ENCODE measurements at places on chromosomes 11 and 22. TPM values are rescaled to one million over a fixed set of nuclear protein-coding genes. Genes with fewer than 3 reads are reported as not detected.

DNA sequence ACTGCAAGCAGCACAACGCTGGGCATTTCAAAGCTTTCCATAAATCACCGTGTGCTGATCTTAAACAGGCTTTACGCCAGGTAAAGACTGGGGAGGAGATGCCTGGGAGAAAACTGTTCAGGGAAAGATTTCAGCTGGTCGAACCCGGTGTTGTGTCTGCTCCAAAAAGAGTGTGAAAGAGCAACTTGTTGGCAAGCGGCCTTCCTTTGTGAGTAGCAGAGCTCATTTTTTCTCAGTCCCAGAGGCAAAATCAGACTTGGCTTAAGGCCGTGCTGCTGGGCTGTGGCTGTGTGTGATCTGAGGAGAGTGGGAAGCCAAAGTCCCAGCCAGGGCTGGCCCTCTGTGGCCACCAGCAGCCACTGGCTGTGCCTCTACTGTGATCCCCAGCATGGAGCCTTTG, 75.7 kb upstream of the E2F8 start:
- no peaks in the 10 kb centered on the region for H3K36me3 ChIP-seq
- H3K4me1 ChIP-seq, result no peaks in the 10 kb centered on the region
- H3K4me3 ChIP-seq, result no peak overlapping the region
- peaks cover 11% of the 10 kb centered on the region for H3K27me3 ChIP-seq
- DNase-seq, result no peak

- H3K27ac ChIP-seq, result no peak overlapping the region
- H3K4me3 ChIP-seq, result no peak overlapping the region
- no peaks in the 10 kb centered on the region for H3K36me3 ChIP-seq
These were observed 292.2 kb upstream of the RAG2 start for GRCh38 chr11:36890121-36890679.

DNA sequence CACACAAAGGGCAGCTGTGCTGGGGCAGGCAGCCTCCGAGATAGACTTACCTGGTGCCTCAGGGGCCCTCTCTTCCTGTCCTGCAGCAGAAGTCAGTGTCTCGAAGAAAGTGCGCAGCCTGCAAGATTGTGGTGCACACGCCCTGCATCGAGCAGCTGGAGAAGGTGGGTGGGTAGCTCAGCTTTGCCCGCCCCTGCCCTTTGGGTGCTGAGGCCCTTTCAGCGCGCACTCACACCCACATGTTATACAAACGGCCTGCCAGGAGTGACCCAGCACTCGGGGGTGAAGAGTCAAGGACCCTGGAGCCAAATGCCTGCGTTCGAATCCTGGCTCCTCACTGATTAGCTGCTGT, 13.6 kb upstream of the MDK start:
- peaks cover 9% of the 10 kb centered on the region for H3K4me1 ChIP-seq
- peaks cover 37% of the 10 kb centered on the region for H3K36me3 ChIP-seq
- no peak for DNase-seq
- H3K27me3 ChIP-seq, result no peaks in the 10 kb centered on the region
- no peak overlapping the region for H3K27ac ChIP-seq

DNA sequence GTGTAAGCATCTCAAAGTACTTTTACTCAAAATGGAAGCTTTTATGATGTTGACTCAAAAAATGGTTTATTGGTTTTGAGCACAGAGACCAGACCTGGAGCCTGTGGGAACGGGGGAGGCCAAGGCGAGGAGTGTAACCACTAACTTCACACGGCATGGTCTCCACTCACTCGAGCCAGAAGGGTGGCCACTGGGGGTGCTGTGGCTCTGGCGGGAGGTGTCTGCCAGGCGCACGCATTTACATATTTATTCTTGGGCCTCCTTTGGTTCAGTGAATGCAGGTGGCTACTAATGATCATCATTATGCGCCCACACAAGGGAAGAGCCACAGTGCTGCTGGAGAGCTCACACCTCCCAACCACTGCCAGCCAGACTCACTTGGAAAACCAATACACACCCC, 64.6 kb downstream of the FLRT1 start:
- no peaks in the 10 kb centered on the region for H3K27me3 ChIP-seq
- peaks cover 8% of the 10 kb centered on the region for H3K4me1 ChIP-seq
- H3K36me3 ChIP-seq, result no peaks in the 10 kb centered on the region
- DNase-seq, result no peak
- H3K27ac ChIP-seq, result no peak overlapping the region

DNA sequence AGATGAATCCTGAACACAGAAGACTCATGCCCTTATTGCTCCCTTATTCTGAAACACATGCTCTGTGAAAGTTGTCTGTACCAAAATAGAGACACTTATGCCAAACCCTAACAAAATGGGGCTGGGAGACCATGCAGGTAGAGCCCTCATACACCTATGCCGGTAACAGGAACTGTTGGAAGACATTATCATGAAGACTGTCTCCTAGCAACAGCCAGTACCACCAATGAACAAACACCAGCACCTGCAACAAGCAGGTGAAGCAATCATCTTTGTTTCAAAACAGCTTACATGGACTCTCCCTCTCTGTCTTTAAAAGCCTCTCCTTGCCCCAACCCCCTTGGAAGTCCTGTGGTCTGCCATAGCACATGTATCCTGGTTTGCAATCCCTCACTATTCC, 17.2 kb downstream of the SLC5A4 start:
- H3K36me3 ChIP-seq, result no peaks in the 10 kb centered on the region
- DNase-seq, result peak; percentile 26
- H3K27ac ChIP-seq, result no peak overlapping the region
- no peak overlapping the region for H3K4me3 ChIP-seq
- peaks cover 23% of the 10 kb centered on the region for H3K4me1 ChIP-seq

GRCh38 chr22:44731357-44731970, 20.9 kb upstream of the ARHGAP8 start:
- peaks cover 21% of the 10 kb centered on the region for H3K4me1 ChIP-seq
- H3K27me3 ChIP-seq, result no peaks in the 10 kb centered on the region
- H3K36me3 ChIP-seq, result peaks cover 44% of the 10 kb centered on the region
- DNase-seq, result no peak

DNA sequence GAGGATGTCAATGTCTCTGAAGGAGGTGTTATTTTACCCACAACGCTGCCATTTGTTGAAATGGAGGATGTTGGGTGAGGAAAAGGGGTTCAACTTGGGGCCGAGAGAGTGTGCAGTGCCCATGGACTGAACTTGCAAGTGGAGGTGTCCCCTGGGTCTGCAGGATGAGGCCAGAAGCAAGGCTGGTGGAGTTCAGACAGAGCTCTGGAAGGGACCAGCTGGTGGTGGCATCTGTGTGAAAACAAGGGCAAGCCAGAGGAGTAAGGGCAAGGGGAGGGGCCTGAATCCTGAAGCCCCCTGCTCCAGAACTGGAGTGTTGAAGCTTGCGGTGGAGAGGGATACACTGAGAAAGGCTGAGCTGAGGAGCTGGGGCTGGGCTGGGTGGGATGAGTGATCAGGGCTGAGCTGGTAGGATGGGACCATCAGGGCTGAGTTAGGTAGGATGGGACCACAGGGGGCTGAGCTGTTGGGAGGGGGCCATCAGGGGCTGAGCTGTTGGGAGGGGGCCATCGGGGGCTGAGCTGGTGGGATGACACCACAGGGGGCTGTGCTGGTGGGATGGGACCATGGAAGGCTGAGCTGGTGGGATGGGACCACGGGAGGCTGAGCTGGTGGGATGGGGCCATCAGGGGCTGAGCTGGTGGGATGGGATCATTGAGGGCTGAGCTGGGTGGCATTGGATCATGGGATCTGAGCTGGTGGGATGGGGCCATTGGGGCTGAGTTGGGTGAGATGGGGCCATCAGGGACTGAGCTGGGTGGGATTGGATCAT, 13.4 kb upstream of the CTSD start:
- H3K27me3 ChIP-seq, result no peaks in the 10 kb centered on the region
- H3K27ac ChIP-seq, result no peak overlapping the region

DNA sequence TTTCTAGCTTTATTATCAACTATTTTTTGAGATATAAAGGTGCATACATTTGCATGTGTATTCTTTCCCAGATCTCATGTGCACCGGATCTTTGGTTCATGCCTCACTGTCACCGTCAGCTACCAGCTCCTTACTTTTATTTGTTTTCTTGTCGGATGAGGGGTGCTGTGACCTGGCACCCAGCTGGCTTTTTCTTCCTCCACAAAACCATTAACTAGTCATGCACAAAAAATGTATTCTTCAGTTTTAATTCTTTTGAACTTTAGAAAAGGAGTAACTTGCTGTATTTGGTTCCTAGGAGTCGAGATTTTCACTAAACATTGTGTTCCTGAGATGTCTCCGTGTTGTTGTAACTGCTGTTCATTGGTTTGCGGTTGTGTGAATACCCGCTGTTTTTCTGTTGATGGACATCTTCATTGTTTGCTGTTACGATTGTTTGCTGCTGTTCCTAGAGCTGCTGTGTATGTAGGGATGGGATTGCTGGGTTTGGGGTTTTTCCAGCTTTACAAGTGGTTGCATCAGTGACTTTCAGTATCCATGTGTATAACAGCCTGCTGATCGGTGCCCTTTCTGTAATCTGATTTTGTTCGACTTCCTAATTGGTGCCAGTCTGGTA, 39.4 kb downstream of the MOV10L1 start:
- no peak overlapping the region for H3K4me3 ChIP-seq
- H3K27ac ChIP-seq, result no peak overlapping the region
- H3K27me3 ChIP-seq, result no peaks in the 10 kb centered on the region
- H3K36me3 ChIP-seq, result no peaks in the 10 kb centered on the region

DNA sequence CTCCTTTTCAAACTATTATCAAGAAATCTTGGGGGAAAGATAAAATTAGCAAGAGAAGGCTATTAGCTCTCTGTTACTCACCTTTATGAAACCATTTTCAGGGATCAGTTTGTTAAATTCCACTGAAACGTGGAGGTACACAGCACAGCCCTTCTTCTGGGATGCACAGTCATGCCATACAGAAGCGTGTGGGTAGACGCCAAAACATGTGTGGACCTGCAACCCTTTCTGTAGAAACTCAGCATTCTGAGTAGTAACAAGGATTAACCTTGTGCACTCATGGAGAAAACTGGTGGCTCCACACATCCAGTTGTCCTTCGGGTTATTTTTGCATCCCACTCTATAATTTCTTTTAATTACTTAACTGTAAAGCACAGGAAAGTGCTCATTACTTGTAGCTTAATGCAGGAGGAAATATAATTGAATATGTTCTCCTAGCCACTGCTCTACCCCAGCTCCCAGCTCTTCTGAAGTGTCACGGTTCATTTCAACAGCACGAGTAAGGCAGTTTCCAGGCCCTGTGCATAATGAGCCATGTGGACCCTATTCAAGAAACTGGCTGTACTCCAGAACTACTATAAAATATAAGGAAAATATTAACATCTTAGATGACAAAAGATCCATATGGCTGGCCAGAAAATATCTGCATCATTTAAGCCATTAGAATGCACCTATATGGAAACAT, 26.1 kb downstream of the BDNF start:
- no peak for DNase-seq
- no peak overlapping the region for H3K4me3 ChIP-seq
- H3K36me3 ChIP-seq, result no peaks in the 10 kb centered on the region

GRCh38 chr11:50187220-50187619, 154.5 kb downstream of the OR4C45 start:
- H3K36me3 ChIP-seq, result no peaks in the 10 kb centered on the region
- H3K27me3 ChIP-seq, result no peaks in the 10 kb centered on the region
- no peaks in the 10 kb centered on the region for H3K4me1 ChIP-seq
- no peak for DNase-seq

GRCh38 chr22:43128928-43129424, 14.2 kb downstream of the MCAT start:
- H3K4me1 ChIP-seq, result peaks cover 41% of the 10 kb centered on the region
- peaks cover 25% of the 10 kb centered on the region for H3K36me3 ChIP-seq
- DNase-seq, result peak; percentile 86
- no peaks in the 10 kb centered on the region for H3K27me3 ChIP-seq
- H3K4me3 ChIP-seq, result no peak overlapping the region

DNA sequence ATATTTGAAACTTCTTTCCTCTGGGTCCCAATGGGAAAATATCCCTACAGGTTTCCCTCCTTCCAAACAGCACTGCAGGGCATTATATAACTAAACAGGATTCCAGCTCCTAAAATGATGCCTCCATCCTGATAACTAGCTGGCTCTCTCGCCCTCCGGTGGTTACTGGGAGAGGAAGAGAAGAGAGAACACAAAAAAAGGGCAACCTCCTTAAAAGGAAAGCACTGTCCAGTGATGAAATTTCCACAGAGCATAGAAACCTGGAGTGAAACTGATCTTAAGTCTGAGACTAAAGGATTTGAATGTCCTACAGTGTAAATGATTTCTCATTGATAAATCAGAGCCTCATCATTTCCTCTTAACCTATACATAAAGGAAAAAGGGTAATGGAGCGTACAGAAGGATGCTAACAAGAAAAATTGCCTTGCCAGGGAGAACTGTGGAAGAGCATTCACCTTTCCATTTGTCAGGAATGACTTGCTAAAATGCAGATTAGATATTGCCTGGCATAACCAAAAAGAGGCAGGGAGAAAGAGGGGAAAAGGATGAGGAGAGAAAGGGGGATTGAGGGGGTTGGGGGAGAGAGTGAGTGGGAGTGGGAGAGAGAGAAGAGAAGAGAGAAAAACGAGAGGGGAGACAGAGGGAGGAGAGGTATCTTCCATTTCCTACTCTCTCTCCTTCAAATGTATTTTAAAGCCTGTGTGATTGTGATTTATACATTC, 121.3 kb downstream of the APOL5 start:
- no peaks in the 10 kb centered on the region for H3K27me3 ChIP-seq
- H3K36me3 ChIP-seq, result no peaks in the 10 kb centered on the region
- peaks cover 16% of the 10 kb centered on the region for H3K4me1 ChIP-seq
- H3K27ac ChIP-seq, result peak overlapping the region; percentile 62

- DNase-seq, result peak; percentile 4
- no peaks in the 10 kb centered on the region for H3K4me1 ChIP-seq
These were observed 60.3 kb upstream of the IGLL5 start for GRCh38 chr22:22827187-22827939.

DNA sequence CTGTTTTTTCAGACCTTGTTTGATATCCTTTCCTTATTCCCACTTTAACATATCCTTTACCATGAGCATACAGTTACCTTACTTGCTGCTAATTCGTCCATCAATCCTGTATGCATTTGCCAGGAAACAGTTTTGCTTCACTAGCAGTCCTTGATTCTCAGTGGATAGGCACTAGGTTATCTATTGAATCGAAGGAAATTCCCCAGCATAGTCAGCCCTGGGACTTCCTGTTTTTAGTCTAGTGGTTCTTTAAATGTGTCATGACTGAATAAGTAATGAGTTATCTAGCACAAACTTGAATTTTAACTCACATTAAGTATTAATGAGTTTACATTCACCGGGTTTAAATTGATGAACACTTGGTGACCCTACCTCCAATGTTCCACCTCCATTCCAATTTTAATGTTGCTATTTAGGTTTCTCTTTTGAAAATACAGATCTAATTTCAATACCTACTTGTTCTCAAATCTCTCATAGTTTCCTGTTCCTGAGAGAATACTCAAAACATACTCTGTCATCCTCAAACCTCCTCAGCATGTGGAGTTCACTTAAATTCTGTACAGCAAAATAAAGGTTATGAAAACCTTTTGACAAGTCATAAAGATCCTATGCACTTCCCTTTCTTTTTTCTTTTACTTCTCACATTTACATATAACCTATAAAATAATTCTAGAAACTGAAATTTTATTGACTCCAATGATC, 1375.1 kb upstream of the TENM4 start:
- H3K27me3 ChIP-seq, result no peaks in the 10 kb centered on the region
- H3K4me1 ChIP-seq, result no peaks in the 10 kb centered on the region
- no peak overlapping the region for H3K4me3 ChIP-seq
- no peaks in the 10 kb centered on the region for H3K36me3 ChIP-seq

The MAPK8IP1 gene
- 9.0 TPM for polyA plus RNA-seq

The ACCSL gene
- polyA plus RNA-seq, result 0.03 TPM

The BIRC3 gene
- polyA plus RNA-seq, result 5.7 TPM

The JAML gene
- 35.2 TPM for polyA plus RNA-seq

The SCN2B gene
- polyA plus RNA-seq, result 1.3 TPM

The SHANK3 gene
- polyA plus RNA-seq, result 16.7 TPM

The APOC3 gene
- polyA plus RNA-seq, result 1,751 TPM

The MRGPRX3 gene
- not detected for polyA plus RNA-seq

The SLC35C1 gene
- polyA plus RNA-seq, result 12.9 TPM

The BTG4 gene
- polyA plus RNA-seq, result not detected

The APOL2 gene
- 42.5 TPM for polyA plus RNA-seq
